Activated naive CD4-positive, alpha-beta T cell treated with Interleukin-2 at 50 U/mL for 16 hours (primary cell): ENCODE measurements at places on chromosomes 16 and 17.

- no peak for DNase-seq
Measured at GRCh38 chr17:74703311-74703710, 9.4 kb downstream of the CD300LF start.

DNA sequence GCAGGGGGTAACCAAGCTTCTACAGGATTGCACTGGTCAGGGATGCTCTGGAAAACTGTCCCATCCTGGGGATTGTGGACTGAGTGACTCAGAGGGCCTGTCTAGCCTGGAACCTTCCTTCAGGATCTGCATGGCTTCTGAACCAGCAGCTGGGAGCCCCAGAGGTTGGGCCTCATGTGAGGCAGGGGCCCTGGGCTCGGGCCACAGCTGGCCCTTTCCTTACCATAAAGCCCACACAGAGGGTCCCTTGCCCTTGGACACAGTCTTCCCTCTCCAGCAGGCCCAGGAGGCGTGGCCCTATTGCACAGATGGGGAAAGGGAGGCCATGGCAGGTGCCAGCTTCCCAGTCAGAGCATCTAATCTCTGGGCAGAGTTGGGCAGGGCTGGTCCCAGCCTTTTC, 30.5 kb downstream of the ADCY7 start:
- DNase-seq, result no peak

DNA sequence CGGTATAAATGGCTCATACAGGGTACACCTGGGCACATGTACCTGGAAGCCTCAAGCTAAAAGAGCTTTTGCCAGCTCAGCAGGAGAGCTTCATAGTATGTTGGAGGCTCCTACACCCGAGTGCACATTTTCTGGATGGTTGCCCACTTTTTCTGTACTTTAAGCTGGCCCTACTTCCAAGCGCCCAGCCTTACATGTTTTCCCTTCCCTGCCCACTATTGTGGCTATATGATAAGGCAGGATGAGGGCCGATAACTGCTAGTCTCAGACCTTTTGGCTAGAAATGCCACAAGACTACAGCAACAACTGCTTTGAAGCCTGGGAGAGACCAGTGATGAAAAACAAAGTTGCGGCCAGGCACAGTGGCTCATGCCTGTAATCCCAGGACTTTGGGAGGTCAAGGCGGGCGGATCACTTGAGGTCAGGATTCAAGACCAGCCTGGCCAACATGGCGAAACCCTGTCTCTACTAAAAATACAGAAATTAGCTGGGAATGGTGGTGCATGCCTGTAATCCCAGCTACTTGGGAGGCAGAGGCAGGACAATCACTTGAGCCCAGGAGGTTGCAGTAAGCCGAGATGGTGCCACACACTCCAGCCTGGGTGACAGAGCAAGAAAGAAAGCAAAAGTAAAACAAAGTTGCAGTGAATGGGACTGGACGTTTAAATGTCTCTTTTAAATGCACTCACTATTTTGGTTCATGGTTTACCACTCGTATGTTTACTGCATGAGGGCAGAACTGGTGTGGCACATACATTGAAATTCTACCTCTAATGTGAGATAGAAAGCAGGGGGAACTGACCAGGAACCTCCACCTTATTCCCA, 14.2 kb upstream of the MARCHF10 start:
- DNase-seq, result no peak

GRCh38 chr17:27603880-27604794, 26.9 kb upstream of the LGALS9 start:
- no peak for DNase-seq

DNA sequence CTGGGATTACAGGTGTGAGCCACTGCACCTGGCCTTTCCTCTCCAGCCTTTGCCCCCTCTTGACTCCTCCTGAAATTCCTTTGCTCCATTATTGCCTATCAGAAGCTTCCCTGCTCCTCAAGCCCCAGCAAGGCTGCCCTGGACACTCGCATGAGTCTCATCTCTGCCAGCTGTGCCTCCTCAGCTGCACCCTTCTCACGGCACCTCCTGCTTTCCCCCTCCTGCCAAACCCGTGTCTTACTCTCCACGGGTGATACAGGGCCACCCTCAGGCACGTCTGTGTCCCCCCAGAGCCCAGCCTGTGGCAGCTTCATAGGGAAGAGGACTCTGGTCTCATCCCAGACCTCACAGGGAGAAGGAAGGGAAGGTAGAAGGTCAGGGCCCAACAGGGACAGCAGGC, 15.4 kb downstream of the G6PC3 start:
- DNase-seq, result no peak
